ENCODE measurements at places on chromosomes 3 and 15. TPM values are rescaled to one million over a fixed set of nuclear protein-coding genes. Genes with fewer than 3 reads are reported as not detected.

DNA sequence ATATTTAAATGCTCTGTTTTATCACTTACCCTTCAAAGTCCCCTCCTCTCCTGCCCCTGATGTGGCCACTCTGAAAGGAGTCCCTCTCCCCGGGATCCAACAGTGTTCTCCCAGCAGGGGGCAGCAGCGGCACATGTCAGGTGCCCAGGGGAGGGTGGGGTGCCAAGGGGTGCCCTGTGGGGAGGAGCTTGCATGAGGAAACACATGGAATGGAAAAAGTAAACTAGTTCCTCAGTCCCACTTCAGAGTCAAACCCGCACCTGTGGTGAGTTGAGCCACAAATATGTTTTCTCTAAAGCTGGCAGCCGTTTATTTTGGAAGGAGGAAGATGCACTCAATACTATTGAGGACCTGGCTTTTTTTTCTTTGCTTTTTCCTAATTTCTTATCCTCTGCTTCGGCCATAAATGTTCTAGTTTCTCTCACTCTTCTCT is 30.1 kb upstream of the NRROS start:
- peak; percentile 73 for DNase-seq

GRCh38 chr3:43256714-43257461 is 29.5 kb upstream of the SNRK start:
- no peak for DNase-seq

- DNase-seq: no peak
These were observed 19.1 kb upstream of the ATP13A3 start for GRCh38 chr3:194505791-194506415.

DNA sequence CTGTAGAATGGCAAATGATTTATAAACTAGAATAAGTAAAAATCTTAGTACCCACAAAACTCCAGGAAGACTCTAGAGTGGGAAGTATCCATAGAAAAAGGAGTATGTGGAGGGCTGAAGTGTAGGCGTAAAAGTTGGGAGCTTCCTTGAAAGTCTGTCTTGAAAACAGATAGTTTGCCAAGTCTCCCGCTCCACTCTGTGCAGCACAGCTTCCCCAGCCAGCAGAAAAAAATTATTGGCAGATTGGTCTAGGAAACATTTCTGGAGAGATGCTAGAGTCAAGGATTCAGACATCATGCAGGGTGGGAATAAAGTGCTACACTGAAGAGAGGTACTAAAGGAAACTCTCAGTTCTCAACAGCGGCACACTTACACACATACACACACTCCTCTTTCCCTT is 53.4 kb upstream of the CD200R1L start:
- peak; percentile 71 for DNase-seq

GRCh38 chr3:71229905-71230657 is 353.4 kb downstream of the FOXP1 start:
- no peak for DNase-seq

The NR1I2 gene
- polyA plus RNA-seq: 25.0 TPM

- DNase-seq: no peak
These were observed 60.5 kb downstream of the CLDN1 start for GRCh38 chr3:190261740-190262139.

Data from muscle of arm (tissue), 14 donors.